ENCODE measurements at places on chromosomes 1 and 21. TPM values are rescaled to one million over a fixed set of nuclear protein-coding genes. Genes with fewer than 3 reads are reported as not detected.

Gene NGF
- 1.4 TPM for polyA plus RNA-seq

Gene GUCA2A
- 68.7 TPM for polyA plus RNA-seq

Gene LENEP
- polyA plus RNA-seq: 0.33 TPM

Gene IFI44L
- polyA plus RNA-seq: 1.8 TPM

Gene KCNK2
- polyA plus RNA-seq: 6.6 TPM

Gene OR2W3
- polyA plus RNA-seq: 0.51 TPM

Gene FCGR3A
- polyA plus RNA-seq: 3.1 TPM

Gene AIRE
- polyA plus RNA-seq: 14.3 TPM

Gene THEM5
- polyA plus RNA-seq: 0.45 TPM

Gene MSTO1
- polyA plus RNA-seq: 44.4 TPM

Gene SLC1A7
- polyA plus RNA-seq: 0.40 TPM

Gene ILDR2
- 1.7 TPM for polyA plus RNA-seq

Gene CD52
- 25.3 TPM for polyA plus RNA-seq

Gene RGL1
- polyA plus RNA-seq: 45.2 TPM

Gene SLC2A5
- polyA plus RNA-seq: 87.3 TPM

Gene IFT25
- polyA plus RNA-seq: 36.0 TPM

Gene VHLL
- polyA plus RNA-seq: not detected

Gene RGS8
- polyA plus RNA-seq: 0.19 TPM

Gene MPL
- 0.21 TPM for polyA plus RNA-seq

Gene TNFAIP8L2
- 5.0 TPM for polyA plus RNA-seq

Gene NEK2
- polyA plus RNA-seq: 11.1 TPM

Gene CLCA4
- 0.04 TPM for polyA plus RNA-seq

Gene OR2AK2
- polyA plus RNA-seq: not detected

Gene GSTM5
- polyA plus RNA-seq: 7.2 TPM

Gene SERPINC1
- 0.54 TPM for polyA plus RNA-seq

Gene ELAVL4
- polyA plus RNA-seq: 25.1 TPM

Gene GBP1
- 39.3 TPM for polyA plus RNA-seq

Gene PDPN
- polyA plus RNA-seq: 11.9 TPM

Gene PARP1
- 63.0 TPM for polyA plus RNA-seq

Gene GSTM3
- polyA plus RNA-seq: 132 TPM

Gene ZNF687
- polyA plus RNA-seq: 21.3 TPM

Gene AMY1C
- not detected for polyA plus RNA-seq

Gene GNG4
- 41.6 TPM for polyA plus RNA-seq

Gene SMIM1
- 66.0 TPM for polyA plus RNA-seq
